Sigmoid colon (tissue), 7 donors: ENCODE measurements at places on chromosomes 2 and 18. TPM values are rescaled to one million over a fixed set of nuclear protein-coding genes. Genes with fewer than 3 reads are reported as not detected.

Gene UGT1A10
- not detected for total RNA-seq

Gene UGT1A9
- total RNA-seq = not detected

Gene ATOH8
- total RNA-seq = 20.6 TPM

DNA sequence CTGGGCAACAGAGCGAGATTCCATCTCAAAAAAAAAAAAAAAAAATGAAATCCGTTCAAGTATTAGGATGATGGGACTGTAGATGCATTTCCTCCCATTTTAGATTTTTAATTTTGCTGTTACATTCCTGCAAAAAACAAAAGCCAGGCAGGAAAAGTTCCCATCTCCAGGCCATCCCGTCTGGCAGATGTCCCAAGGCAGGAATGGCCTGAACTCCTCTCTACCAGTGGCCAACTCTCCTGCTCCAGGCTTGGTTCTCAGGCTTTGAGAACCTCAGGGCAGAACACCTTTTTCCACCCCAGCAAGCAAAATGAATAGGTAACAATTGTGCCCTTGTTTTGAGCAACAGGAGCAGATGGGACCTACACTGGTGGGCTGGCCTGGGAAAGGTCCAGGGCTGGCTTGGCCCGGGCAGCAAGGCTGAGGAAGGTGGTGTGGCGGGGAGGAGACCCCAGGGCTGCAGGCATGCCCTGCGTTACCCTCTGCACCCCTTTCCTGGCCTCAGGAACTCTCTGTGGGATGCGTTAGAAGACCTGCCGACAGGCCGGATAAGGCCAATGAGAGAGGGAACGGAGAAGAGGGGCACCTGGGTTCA is 86.0 kb downstream of the FAM210A start:
- peak; percentile 25 for DNase-seq

DNA sequence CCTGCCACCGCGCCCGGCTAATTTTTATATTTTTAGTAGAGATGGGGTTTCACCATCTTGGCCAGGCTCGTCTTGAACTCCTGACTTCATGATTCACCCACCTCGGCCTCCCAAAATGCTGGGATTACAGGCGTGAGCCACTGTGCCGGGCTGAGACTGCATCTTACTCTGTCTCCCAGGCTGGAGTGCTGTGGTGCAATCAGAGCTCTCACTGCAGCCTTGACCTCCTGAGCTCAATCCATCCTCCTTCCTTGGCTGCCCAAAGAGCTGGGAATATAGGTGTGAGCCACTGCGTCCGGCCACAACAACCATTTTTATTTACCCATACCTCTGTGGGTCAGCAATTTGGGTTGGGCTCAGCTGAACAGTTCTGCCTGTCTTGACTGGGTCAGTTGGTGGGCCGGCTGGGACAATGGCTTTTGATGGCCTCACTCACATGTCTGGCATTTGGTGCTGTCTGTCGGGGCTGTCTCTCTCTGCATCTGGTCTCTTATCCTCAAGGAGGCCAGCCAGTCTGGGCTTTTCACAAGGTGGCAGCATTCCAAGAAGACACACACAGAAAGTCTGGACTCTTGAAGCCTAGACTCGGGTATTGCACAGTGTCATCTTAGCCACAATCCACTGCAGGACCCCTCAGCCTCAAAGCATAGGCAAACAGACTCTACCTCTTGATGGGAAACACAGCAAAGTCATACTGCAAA is 116.8 kb upstream of the GATA6 start:
- DNase-seq = no peak

DNA sequence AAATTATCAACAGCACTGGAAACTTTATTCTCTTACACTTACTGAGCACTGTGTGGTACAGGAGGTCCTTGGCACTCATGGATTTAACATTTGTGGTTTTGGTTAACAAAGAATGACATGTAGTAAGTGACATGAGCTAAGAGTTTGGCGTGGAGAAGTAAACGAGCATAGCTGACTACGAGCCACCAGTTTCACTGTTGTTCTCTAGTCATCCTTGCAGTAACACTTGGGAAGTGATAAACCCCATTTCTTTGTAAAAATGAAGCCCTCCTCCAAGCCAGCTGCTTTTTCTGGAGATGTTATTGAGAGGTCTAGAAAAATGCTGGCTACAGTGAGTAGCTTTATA is 32.7 kb downstream of the QPCT start:
- no peak for DNase-seq

GRCh38 chr2:53422979-53423378 is 344.6 kb upstream of the CHAC2 start:
- DNase-seq = no peak

DNA sequence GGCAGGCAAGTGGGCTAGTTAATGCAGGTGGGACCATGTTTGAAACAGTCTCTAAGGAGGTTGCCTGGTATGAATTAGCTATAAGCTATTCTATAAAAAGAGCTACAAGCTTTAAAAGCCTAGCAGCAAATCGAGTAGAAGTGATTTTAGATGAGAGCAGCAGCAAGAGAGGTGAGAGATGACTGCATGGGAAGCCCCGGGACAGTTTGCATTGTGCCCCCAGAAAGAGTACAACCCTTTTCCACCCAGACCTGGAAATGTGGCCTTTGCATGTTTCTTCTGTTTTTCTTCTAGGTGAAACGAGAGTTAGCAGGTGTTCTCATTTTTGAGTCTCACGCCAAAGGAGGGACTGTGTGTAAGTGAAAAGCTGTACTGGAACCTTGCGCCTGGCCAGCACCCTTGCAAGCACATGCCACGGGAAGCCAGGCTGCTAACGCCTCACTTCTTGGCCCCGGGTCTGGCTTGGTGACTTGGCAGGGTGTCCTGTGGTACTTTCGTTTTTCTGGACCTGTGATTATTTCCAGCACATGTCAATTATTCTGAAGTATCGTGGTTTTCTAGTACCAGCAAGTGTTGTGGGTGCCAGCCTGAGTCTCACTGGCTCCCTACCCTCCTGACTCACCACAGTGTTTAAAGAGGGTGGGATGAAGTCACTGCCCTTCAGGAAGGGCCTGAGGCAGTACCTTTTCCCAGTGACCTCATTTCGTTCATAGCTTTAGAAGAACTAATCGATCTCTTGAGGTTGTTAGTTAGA is 90.3 kb upstream of the MAP3K20 start:
- no peak for DNase-seq

DNA sequence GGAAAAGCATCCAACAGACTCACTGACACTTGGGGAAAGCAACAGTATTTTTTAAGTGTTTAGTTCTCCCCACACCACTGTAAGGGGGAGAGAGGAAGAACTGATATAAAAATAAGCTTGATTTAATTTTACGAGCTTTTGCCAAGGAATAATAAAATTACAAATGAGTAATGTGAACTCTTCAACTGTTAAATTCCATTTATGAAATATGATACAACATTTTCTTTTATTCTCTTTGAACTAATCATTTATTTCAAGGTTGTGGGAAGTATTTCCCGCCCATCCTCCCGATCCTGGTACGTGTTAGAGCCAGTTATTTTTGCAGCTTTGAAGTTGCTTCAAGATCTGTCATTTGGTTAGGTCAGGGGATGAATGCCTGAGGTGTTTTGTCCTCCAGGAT is 35.2 kb downstream of the WDPCP start:
- DNase-seq = no peak

DNA sequence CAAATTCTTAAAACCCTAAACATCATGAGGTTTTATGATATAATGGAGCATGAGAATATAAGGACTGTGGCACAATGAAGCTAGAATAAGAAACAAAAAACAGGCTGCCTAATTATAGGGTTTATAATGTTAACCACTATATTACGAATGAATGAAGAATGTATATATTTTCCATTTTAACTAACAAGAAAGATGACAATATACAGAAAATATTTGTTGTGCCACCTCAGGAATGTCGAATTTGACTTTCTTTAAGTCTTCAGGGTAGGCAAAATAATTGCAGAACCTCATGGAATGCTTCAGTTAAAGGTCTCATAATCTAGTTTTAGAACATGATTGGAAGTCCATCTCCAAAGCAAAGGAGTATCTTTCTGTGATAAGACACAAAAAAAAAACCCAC is 282.9 kb upstream of the SLC8A1 start:
- DNase-seq = no peak

DNA sequence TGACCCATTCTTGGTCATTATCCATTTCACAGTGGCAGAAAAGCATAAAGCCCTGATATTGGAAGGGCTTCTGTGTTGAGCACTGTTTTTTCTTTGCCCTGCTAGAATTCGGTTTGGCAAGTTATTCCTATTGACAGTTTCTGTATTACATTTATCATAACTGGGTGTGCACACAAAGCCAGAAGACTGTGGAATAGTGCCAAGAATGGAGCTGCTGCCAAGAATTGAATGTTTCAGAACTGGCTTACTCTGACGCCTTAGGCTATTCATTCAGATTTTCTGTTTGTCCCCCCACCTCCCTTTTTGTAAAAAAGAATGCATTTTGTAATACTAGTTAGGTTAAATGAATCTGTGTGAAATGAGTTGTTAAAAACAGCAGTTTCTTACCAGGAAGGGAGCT is 12.7 kb downstream of the KDM3A start:
- DNase-seq = no peak
